ENCODE measurements at places on chromosomes 16 and 17.

DNA sequence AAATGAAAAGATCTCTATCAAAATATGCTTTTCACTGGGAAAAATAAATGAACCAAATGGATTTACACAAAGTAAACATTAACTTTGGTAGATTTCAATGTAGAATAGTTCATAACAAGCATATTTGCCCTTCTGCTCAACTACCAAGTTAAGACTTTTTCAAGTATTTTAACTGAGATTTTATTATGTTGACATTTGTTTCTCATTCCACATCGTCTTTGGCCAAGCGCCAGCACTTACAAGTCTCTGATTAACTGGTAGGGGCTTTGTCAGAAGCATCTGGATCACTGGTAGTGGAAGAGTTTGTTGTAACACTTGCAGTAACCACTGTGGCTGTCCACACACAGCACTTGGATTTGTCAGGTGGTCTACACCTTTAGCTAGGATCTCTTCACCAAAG is 22.9 kb downstream of the SLFN12L start:
- DNase-seq = no peak

- peak; percentile 90 for DNase-seq
Measured at GRCh38 chr16:71461686-71462648, at the start of gene ZNF23. Gene ZNF23, minus strand, starts transcription at chr16:71462247. Its CDS starts 5,451 bp downstream, at chr16:71456796.

- DNase-seq = no peak
Measured at GRCh38 chr16:57628008-57628781, at the start of gene ADGRG1. Gene ADGRG1, plus strand, starts transcription at chr16:57628630. Its CDS starts 21,658 bp downstream, at chr16:57650288.

DNA sequence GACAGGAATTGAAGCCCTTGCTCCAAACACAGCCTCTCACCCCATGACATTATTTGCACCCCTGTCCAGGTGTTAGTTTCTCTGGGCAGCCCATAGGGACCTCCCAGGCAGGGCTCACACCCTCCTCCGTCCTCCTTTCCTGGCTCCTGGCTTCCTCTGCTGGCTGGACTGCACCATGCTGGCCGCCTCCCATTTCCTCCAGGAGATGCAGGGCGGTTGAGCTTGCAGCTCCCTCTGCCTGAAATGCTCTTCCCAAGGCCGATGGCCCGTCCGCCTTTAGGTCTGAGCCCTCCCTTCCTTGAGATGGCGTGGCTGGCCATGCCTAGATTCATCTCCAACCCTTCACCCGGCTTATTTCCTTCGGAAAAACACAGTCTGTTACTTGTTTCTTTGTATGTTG is 334.8 kb downstream of the SNX29 start:
- no peak for DNase-seq

GRCh38 chr17:2595716-2596115 is 2.3 kb downstream of the PAFAH1B1 start:
- DNase-seq = no peak

DNA sequence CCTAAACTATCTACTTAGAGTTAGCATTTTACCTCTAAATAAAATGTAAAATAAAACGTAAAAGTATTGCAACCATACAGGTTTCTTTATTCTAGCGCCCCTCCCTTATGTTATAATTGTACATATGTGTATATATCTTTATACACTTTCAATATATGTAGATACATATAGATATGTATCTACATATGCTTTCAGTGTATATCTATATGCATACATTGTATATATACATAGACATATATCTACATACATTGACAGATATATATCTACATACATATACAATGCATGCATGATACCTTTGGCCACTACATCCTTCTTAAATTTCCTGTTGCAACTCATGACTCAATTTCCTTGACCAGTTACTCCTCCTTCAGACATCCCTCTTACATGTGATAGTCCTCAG is 16.7 kb downstream of the BPTF start:
- DNase-seq = no peak

DNA sequence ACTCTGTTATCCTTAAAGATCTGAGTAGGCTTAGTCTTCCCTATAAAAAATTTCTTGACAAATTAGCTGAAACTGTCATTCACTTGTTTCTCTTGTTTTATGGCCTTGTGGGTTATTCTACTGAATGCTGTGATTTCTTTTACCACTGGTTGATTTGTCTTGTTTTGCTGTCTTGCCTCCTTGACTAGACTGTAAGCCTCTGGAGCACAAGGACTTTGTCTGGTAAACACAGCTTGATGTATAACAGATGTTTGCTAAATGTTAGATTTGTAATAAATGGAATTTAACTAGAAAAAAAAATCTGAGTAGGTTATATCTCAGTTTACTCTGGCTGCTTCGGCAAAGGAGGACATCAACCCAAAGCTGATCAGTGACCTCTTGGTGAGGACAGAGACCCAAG is 21.6 kb downstream of the VAC14 start:
- no peak for DNase-seq

DNA sequence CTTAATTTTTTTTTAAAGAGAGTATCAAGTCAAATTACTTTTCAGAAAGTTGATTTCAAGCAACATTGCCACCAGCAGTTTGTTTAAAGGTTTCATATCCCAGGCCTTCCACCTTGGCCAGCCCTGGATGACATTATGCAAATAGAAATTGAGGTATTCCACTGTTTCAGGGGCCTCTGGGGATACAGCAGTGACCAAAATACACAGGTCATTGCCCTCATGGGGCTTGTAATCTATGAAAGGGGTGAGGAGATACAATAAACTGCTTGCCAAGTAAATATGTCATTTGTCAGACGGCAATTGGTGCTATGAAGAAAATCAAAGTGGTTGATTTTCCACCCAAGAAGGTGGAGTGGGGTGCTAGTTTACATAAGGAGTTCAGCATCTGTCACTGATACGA is 37.8 kb upstream of the TMC5 start:
- no peak for DNase-seq

GRCh38 chr16:56781528-56781961 is 51.6 kb downstream of the NUP93 start:
- no peak for DNase-seq

- no peak for DNase-seq
Measured at GRCh38 chr16:68458551-68458950, 10.2 kb upstream of the SMPD3 start.

- DNase-seq = no peak
Measured at GRCh38 chr17:2983255-2983654, 80.2 kb downstream of the OR1D5 start.

GRCh38 chr16:7083096-7083495 is 249.5 kb upstream of the RBFOX1 start:
- no peak for DNase-seq

DNA sequence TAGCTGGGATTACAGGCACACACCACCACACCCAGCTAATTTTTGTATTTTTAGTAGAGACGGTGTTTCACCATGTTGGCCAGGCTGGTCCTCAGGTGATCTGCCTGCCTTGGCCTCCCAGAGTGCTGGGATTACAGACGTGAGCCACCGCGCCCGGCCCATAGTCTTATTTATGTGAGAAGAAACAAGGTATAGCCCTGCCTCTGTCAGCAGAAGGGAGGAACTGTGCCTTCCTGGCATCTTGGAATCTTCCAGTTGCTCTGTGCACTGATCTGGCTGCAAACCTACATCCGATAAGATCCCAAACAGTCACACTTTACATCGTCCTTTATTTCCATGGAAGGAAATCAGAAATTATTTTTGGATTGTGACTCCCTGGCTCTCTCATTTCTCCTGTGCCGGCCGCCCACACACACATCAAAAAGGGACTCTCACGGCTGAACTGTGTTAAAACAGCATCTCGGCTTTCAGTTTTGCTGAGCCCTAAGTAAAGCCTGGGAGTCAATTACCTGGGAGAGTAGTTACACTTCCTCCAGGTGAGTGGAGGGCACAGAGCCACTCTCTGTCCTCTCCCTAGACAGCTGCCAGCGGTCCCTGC is 23.3 kb downstream of the WIPI1 start:
- DNase-seq = no peak

GRCh38 chr17:45277992-45278391 is 16.1 kb upstream of the SPATA32 start:
- DNase-seq = no peak

- no peak for DNase-seq
Measured at GRCh38 chr16:70778901-70779309, 22.1 kb downstream of the VAC14 start.
